ENCODE measurements at places on chromosomes 12 and 14.

DNA sequence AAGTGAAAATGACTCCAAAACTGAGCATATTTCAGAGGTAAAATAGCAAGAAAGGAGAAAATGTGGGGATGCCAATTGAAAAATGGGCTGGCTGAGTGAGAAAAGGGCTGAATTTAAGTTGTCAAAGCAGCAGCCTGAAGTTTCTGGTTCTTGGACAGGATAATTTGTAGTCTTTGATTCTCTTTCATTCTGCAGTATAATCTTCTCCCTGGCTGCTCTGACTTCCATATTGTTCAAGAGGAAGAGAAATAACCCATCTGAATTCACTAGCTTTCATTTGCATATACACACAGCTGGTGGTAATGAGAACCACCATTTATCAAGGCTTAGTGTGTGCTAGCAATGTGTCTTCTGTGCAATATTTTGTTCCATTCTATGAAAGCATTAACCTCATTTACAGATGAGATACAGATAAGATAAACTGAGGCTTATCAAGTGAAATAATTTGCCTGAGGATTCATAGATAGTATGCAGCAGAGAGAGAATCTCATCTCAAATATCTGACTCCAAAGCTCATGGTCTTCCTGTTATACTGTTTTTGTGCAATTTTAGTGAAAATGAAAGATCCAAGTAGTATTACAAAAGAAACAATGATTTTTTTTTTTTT is 184.2 kb downstream of the TMTC2 start:
- H3K4me3 ChIP-seq, result no peak overlapping the region
- DNase-seq, result no peak
- no peaks in the 10 kb centered on the region for H3K36me3 ChIP-seq

GRCh38 chr14:34824826-34825225 is 50.3 kb downstream of the BAZ1A start:
- no peaks in the 10 kb centered on the region for H3K27me3 ChIP-seq
- no peaks in the 10 kb centered on the region for H3K4me1 ChIP-seq
- DNase-seq, result no peak
- H3K27ac ChIP-seq, result no peak overlapping the region

DNA sequence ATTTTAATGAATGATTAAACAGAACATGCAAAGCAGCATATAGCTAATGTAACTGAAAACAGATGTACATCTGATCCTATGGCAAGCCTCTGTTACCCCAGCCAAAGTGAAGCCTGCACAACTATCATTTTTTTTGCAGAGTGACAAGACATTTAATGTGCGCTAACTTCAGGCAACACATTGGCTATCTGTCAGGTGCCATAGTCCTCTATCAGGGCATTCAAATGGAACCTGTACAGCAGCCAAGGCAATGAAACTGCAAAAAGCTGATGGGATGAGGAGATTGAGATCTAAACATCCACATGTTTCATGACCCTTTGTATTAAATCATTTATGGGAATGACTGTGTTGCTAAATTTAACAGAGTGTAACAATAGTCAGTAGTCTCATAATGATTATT is 1088.5 kb upstream of the TMEM132C start:
- H3K4me3 ChIP-seq, result no peak overlapping the region
- H3K4me1 ChIP-seq, result no peaks in the 10 kb centered on the region
- H3K27me3 ChIP-seq, result peaks cover 7% of the 10 kb centered on the region
- no peak for DNase-seq
- no peak overlapping the region for H3K27ac ChIP-seq
- H3K36me3 ChIP-seq, result no peaks in the 10 kb centered on the region

GRCh38 chr14:32083315-32083624 is 6.2 kb downstream of the ARHGAP5 start:
- H3K27ac ChIP-seq, result peak overlapping the region; percentile 39
- no peak for DNase-seq

GRCh38 chr12:122243965-122244364 is 18.1 kb upstream of the DIABLO start:
- no peak overlapping the region for H3K27ac ChIP-seq
- H3K27me3 ChIP-seq, result no peaks in the 10 kb centered on the region
- no peak for DNase-seq
- H3K4me3 ChIP-seq, result no peak overlapping the region
- no peaks in the 10 kb centered on the region for H3K4me1 ChIP-seq

DNA sequence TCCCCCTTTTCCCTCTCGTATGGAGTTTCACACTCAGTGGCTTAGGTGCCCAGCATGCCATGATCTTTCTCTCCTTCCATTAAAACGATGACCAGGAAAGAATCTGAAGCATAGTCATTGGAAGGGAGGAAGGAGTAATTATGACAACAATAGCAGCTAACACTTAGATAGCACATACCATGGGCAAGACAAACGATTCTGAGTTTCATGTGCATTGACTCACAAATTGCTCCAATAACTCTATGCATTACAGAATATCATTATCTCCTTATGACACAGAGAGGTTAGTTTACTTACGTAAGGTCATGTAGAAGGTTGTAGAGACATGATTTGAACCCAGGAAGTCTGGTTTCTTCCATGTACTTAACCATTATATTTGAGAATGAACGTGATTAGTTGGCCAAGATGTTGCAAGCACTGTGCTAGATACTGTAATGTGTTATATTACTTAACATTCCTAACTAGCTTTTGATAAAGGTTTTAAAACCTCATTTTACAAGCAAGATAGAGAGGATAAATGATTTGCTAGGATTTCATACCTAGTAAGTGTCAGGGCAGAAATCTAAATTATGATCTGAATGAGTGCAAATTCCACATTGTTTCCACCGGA is 162.4 kb downstream of the CAND1 start:
- H3K4me3 ChIP-seq, result no peak overlapping the region
- DNase-seq, result no peak
- no peaks in the 10 kb centered on the region for H3K36me3 ChIP-seq
- H3K27me3 ChIP-seq, result no peaks in the 10 kb centered on the region

DNA sequence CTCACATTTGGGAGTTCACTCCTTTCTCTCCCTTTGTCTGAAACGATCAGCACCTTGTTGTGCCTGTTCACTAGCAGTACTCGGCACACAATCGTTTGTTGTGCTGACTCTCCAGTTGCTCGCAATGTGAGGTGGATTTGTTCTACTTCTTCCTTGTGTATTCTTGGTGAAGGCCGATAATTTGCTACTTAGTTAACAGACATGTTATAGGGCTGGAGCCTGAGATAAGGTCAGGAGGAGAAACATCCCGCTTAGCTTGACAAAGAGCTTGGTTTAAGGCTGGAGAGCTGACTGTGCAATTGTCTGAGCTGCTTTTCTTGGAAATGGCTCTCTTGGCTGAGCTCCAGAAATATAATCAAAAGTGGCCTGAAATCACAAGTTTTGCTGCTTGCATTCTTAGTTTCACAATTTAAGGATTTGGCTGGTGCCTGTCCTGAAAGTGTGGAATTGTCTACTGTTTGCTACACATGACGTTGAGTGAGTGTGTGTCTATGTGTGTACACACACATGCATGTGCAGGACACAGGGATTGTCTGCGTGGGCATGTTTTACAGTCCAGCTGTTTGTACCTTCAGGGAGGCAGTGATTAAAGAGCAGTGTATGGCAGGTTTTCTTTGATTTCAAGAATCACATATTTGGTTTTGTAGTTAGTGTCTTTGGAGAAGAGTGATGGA is 77.7 kb downstream of the ARF6 start:
- no peak overlapping the region for H3K4me3 ChIP-seq
- H3K27me3 ChIP-seq, result no peaks in the 10 kb centered on the region
- peaks cover 39% of the 10 kb centered on the region for H3K4me1 ChIP-seq
- no peaks in the 10 kb centered on the region for H3K36me3 ChIP-seq
- DNase-seq, result no peak
- H3K27ac ChIP-seq, result peak overlapping the region; percentile 65

GRCh38 chr14:91732859-91733477 is 1.1 kb upstream of the CATSPERB start:
- H3K27ac ChIP-seq, result no peak overlapping the region
- DNase-seq, result no peak
- no peaks in the 10 kb centered on the region for H3K27me3 ChIP-seq

- peaks cover 93% of the 10 kb centered on the region for H3K27me3 ChIP-seq
- H3K27ac ChIP-seq, result no peak overlapping the region
- no peak overlapping the region for H3K4me3 ChIP-seq
- DNase-seq, result peak; percentile 29
- H3K36me3 ChIP-seq, result no peaks in the 10 kb centered on the region
These were observed 127.9 kb upstream of the TMEM132D start for GRCh38 chr12:130031571-130032189.

GRCh38 chr14:70934502-70935134 is 27.4 kb downstream of the PCNX1 start:
- peaks cover 46% of the 10 kb centered on the region for H3K4me1 ChIP-seq
- H3K27me3 ChIP-seq, result no peaks in the 10 kb centered on the region
- no peak overlapping the region for H3K4me3 ChIP-seq
- H3K36me3 ChIP-seq, result no peaks in the 10 kb centered on the region

- H3K4me1 ChIP-seq, result peaks cover 98% of the 10 kb centered on the region
- H3K27ac ChIP-seq, result peak overlapping the region; percentile 92
- H3K36me3 ChIP-seq, result peaks cover 10% of the 10 kb centered on the region
- no peak overlapping the region for H3K4me3 ChIP-seq
These were observed 18.1 kb downstream of the SSH1 start for GRCh38 chr12:108839018-108839889.

DNA sequence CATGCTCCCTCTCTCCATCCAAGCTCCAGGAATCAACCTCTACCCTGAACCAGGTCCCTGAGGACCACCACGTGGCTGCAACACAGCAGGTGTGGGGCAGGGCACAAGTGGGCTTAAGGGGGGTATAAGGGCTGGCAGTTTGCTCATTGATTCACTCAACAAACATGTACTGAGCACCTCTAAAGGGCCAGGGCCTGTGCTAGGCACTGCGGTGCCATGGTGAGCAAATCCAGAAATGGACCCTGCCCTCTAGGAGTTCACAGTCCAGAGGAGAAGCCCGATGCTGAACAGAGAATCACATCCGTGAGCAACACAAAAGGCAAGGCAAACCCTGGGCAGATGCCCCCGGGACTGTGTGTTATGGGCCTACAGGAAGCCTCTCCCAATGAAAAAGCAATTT is 6.5 kb upstream of the AQP2 start:
- no peaks in the 10 kb centered on the region for H3K36me3 ChIP-seq
- peaks cover 12% of the 10 kb centered on the region for H3K4me1 ChIP-seq
- no peak for DNase-seq
- H3K27me3 ChIP-seq, result no peaks in the 10 kb centered on the region
- no peak overlapping the region for H3K27ac ChIP-seq

GRCh38 chr14:91270619-91271018 is 26.1 kb upstream of the GPR68 start:
- H3K36me3 ChIP-seq, result no peaks in the 10 kb centered on the region
- no peak overlapping the region for H3K4me3 ChIP-seq
- no peaks in the 10 kb centered on the region for H3K27me3 ChIP-seq
- peaks cover 11% of the 10 kb centered on the region for H3K4me1 ChIP-seq
- no peak for DNase-seq
- H3K27ac ChIP-seq, result no peak overlapping the region

GRCh38 chr14:65425885-65426284 is 13.4 kb downstream of the FUT8 start:
- H3K36me3 ChIP-seq, result no peaks in the 10 kb centered on the region
- DNase-seq, result no peak
- H3K4me1 ChIP-seq, result peaks cover 6% of the 10 kb centered on the region
- H3K27me3 ChIP-seq, result no peaks in the 10 kb centered on the region
- no peak overlapping the region for H3K4me3 ChIP-seq

- peak overlapping the region; percentile 72 for H3K27ac ChIP-seq
- no peak for DNase-seq
- H3K4me3 ChIP-seq, result no peak overlapping the region
- H3K27me3 ChIP-seq, result no peaks in the 10 kb centered on the region
- H3K36me3 ChIP-seq, result peaks cover 78% of the 10 kb centered on the region
These were observed 26.0 kb downstream of the PSMA3 start for GRCh38 chr14:58270628-58271027.

DNA sequence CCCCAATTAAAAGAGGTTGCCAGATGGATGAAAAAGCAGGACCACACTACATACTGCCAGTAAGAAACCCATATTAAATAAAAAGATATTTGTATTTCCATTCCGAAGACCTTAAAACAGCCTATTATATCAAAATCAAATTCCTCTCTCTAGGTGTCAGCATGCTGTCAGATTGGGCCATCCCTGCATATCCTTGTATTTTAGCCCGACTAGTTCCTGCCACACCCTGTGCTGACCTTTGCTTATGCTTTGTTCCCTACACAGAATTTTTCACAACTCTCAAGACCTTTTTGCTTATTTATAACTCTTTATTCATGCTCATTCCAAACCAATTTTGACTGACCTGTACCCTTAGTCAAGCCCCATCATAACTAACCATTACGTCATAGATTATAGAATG is 12.8 kb downstream of the GSKIP start:
- DNase-seq, result no peak
- H3K36me3 ChIP-seq, result no peaks in the 10 kb centered on the region
- no peaks in the 10 kb centered on the region for H3K27me3 ChIP-seq

DNA sequence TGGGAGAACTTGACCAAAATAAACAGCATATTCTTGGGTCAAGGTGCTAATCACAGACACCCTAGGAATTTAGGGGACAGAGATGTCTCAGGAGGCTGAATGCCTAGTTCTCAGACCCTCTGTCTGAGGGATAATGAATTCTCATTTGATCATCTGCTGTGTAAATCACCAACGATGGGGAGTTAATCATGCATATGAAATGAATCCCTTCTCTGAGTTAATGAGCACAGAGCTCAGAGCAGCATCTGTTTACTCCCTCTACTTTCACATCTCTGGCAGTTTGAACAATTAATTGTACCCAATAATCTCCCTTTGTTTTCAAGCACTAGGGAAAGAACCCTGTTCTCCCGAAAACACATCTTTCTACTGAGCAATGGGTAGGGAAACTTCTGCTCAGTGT is 129.4 kb upstream of the SRRM4 start:
- DNase-seq, result no peak
- H3K4me1 ChIP-seq, result no peaks in the 10 kb centered on the region
- H3K36me3 ChIP-seq, result no peaks in the 10 kb centered on the region
- peaks cover 73% of the 10 kb centered on the region for H3K27me3 ChIP-seq
- H3K4me3 ChIP-seq, result no peak overlapping the region
- no peak overlapping the region for H3K27ac ChIP-seq

DNA sequence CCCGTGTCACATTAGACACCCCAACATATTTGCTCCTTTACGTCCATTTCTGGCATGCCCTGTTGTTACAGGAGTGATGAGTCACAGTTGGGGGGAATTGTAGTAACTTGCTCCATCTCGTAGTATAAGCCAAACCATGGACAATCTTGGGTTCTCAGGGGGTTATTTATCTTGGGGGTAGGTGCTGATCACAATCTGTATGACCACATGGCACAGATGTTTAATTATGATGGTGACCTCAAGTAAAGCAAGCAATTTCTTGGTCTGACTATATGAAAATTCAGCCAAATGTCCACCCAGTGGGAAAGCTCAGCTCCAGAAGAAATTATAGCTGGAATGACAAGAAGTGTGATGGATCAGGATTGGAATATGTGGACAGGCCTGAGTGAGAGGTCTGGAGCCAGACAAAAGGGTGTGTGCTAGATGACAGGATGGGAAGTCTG is 32.1 kb upstream of the STON2 start:
- peaks cover 95% of the 10 kb centered on the region for H3K27me3 ChIP-seq
- H3K36me3 ChIP-seq, result no peaks in the 10 kb centered on the region
- H3K4me3 ChIP-seq, result no peak overlapping the region
- peaks cover 28% of the 10 kb centered on the region for H3K4me1 ChIP-seq
- DNase-seq, result no peak
- no peak overlapping the region for H3K27ac ChIP-seq

GRCh38 chr12:6552140-6552551 is 3.7 kb downstream of the IFFO1 start:
- H3K4me1 ChIP-seq, result peaks cover 96% of the 10 kb centered on the region
- peak overlapping the region; percentile 94 for H3K27ac ChIP-seq
- no peaks in the 10 kb centered on the region for H3K27me3 ChIP-seq
- DNase-seq, result peak; percentile 79
- peaks cover 31% of the 10 kb centered on the region for H3K36me3 ChIP-seq
- peak overlapping the region; percentile 95 for H3K4me3 ChIP-seq

GRCh38 chr12:30900351-30900750 is 26.2 kb upstream of the TSPAN11 start:
- no peak for DNase-seq
- no peaks in the 10 kb centered on the region for H3K36me3 ChIP-seq
- H3K4me3 ChIP-seq, result no peak overlapping the region
- no peaks in the 10 kb centered on the region for H3K4me1 ChIP-seq
- H3K27ac ChIP-seq, result no peak overlapping the region

Data from left ventricle myocardium inferior (tissue), 1 donor.